ENCODE measurements at places on chromosomes 7 and 10. TPM values are rescaled to one million over a fixed set of nuclear protein-coding genes. Genes with fewer than 3 reads are reported as not detected.

DNA sequence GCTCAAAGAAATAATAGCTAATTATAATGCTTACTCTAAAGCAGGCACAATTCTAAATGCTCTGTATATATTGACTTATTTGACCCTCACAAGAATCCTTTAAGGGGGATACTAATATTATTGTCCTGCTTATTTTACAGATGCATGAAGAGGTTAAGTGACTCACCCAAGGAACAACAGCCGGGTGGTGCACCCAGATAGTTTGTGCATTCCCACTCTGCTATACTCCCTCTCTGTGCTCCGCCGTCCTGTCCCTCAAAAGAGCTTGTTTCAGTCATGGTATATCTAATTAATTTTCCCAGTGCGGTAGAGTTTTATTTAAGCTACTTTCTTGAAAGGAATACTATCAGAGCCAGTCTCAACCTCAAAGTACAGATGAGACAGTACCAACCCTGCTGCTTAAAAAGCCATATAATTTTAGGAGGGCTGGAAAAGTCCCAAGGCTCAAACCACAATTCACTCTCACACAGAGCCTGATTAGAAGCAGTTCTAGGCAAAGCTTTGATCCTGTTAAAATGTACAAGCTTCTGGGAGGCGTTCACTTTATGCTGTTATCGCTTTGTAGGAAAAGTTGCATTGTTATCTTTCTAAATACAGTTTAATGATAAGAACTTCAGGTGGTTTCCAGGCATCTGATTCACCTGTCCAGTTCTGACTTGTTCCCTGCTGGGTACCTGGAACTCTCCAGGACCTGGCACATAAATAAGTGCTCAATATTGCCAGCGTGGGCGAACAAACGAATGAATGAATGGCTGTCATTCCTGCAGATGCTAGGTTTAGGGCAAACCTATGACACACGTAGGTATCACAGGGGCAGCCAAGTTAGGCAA is 261.5 kb upstream of the KLF14 start:
- peak; percentile 31 for DNase-seq

DNA sequence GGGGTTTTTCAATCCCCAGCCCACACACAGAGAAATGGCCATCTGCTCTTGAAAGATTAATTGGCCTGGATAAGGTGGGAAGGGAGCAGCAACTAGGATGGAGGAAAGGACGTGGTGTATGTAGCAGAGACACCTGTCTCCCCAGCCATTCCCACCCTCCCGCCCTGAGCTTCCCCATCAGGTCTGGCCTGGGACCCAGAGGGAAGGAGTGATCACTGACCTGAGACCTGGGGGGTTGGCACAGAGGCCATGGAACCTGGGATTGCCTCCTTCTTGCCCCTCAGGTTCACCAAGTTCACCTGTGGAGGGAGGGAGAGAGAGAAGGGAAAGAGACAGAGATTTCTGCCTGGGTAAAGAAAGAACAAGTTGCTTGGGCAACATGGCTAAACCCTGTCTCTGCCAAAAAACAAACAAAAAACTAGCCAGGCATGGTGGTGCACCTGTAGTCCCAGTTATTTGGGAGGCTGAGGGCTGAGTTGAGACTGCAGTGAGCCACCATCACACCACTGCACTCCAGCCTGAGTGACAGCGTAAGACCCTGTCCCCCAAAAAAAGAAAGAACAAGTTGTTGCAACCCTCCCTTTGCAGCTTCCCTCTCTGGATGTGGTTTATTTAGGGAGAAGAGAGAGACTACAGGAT is 11.3 kb upstream of the TRPV6 start:
- no peak for DNase-seq

DNA sequence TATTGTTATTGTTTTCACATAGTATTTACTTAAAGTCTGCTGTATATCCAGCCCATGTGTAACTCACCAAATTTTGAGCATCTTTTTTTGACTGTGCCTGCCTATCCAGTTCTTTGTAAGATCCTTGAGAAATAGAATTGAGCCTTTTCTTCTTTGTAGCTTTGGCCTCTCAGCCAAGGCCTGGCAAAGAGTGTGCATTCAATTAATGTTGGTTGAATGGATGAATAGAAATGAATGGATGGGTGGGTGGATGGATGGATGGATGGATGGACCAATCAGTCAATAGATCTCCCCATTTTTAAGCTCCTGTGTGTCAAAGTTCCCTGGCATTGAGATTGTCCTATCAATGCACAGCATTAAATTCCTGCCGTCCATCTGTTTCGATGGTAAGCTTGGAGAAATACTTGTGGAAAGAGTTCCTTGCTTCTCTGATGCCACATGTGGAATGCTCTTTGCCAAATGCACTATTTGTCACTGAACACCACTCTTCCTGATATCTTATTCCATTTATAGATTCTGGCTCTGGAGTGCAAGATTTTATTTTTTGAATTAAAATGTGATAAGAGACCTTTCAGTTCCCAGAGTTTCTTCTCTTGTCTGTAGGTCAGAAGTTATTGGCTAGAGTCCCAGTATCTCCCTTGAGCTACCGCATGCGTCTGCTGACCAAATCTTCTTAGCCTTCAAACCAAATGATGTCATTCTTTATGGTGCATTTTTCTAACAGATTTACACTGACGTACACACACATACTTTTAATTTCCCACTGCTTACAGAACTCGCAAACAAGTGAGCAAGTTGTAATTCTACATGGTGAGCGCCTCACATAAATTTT is 20.7 kb upstream of the ADRB1 start:
- peak; percentile 14 for DNase-seq

DNA sequence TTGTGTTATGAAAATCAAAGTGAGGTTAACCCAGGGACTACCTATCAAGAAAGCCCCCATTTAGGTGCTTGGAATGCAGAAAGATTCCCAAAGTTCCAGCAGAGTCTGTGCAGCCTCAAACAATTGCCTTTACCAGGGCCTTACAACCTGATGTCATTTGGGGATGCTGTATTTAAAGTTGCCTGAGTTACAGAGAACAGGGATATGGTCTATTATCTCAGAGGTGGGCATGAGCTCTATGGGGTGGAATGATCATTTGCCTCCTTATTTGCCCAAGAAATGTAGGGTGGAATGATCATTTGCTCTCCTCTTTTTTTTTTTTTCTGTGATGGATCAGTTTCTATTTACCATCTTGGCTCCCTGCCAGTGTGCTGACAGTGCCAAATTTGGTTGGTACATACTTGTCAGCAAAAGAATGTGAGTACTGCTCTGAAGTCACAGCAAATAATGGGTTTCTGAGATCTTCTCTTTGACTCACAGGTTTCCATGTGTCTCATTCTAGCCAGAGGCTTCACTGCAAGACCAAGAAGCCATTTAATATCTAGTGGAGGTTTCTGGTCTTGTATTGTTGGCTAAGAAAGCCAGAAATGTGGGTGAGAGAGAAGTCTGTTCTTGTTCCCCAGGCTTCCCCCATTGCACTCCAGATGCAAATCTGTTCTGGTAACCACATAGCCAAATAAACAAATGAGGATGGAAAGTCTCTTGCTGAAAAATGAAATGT is 45.5 kb upstream of the ZNRF2 start:
- DNase-seq, result peak; percentile 91

GRCh38 chr7:2970861-2971260 is 72.8 kb downstream of the CARD11 start:
- no peak for DNase-seq

NODAL gene
- total RNA-seq, result not detected

TEX47 gene
- not detected for total RNA-seq

All from esophagus muscularis mucosa (tissue), 4 donors.